ENCODE measurements at places on chromosomes 12 and 14.

DNA sequence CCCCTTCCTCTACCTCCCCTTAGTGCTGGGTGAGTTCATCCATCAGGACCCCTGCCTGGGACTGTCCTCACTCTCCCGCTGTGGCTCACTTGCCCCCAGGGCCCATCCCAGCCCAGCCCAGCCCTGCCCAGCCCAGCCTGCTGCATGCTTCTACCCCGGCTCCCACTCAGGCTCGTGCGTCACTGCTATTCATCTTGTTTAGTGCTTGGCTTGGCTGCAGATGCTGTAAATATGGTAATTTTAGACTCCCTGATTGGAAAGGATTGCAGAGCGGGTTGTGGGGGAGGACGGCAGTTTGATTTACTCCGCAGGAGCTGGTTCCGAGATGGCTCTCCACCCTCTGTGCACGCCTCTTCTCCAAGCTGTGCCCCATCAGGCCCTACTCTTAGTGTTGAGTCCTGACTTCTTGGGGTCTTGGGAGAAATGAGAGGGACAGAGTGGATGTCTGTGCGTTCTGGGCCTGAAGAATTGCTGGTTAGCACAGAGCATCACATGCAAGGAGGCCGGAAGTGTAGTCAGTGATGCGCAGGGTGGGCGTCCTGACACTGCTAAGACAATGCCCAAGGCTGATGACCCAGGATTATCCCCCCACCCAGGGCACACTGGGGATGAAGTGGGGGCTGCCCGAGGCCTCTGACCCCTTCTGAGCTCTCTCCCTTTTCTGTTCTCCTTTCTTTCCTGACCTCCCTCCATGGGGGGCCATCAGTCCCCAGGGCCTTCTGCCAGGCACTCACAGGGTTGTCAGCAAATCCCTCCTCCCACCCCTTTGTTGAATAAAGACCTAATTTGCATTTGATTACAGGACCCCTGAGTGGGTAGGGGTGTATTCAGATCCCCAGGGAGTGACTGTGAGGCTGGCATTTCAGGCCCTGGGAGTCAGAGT is 244.4 kb downstream of the ZFP36L1 start:
- DNase-seq: peak; percentile 51

- DNase-seq: no peak
Observed at GRCh38 chr12:65282840-65283239, 4.4 kb downstream of the MSRB3 start.

GRCh38 chr14:100679707-100680438 is 46.8 kb upstream of the DLK1 start:
- DNase-seq: no peak

GRCh38 chr12:90129366-90130030 is 420.9 kb upstream of the ATP2B1 start:
- DNase-seq: no peak

DNA sequence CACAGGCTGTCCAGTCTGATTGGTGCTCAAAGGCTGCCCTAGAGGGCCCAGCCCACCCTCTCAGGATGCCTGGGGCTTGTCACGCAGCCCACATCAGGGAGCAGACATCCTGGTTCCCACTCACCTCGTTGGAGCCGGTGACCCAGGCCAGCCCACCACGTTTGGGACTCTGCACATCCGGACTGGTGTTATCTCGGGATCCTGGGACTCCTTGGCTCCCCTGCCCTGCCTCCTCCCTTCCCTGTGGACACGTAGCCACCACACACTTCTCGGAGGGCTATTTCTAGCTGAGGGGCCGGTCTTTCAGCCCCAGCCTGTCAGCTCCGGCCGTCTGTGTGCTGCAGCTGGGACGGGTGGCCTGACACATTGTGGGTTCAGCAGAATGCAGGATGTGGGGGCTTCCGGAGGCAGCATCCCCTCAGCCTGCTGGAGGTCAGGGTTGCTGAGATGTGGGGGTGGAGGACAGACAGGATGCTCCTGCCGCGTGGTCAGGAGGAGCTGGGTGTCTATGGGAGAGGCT is 12.8 kb upstream of the FGF23 start:
- DNase-seq: no peak

DNA sequence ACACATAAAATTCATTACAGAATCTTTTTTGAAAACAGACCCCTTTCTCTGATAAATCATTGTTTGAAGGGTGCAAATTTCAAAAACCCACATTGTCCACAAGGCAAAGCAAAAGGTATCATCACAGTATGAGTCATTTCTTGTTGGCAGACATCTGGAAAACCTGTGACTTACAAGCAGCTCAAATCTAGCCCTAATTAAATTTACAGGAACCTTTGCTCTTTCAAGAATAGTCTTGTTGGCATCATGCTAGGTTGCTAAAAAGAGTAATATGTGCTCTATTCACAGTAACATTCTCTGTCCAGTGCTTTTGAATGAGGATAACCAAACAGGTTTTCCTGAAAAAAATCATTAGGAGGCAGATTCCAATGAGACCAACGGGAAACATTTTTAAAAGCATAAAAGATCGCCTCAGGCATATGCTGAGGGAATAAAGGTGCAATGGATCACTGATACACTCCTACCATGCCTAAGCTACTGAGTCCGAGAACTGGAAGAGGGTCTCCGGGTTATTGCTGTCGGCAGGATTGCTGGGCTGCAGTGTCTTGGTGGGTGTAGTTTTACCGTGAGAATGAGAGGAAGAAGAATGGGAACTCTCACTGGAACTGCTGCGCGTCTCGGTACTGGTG is 55.5 kb upstream of the TTC7B start:
- DNase-seq: no peak

DNA sequence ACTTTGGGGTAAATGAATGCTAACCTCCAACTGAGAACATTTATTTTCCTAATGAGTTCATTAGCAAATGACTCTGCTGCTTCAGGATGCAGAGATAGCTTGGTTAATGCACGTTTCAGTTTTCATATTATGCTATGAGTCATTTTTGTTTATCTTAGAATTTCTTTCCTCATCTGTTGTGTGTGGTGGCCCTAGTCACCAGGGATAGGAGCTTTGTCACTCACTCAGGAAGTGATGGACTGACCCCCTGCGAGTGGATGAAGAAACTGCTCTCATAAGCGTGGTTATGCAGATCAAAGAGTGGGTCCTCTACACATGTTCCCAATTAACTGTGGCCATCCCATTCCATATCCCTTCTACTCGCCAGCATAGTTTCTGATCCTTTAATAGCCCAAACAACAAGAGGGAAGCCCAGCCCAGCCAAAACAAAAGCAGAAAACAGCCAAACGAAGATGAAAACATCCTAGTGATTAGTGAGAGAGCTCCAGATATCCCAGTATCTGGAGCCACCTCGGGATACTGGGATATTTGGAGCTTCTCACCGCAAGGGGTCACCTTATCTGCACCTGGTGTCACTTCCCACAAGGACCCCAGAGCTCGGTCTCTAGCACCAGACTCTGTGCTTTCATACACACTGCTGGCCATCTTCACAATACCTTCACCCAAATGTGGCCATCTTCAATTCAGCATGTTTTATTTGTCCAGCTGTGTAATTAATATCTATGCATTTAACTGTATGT is 8.6 kb downstream of the TC2N start:
- no peak for DNase-seq
